ENCODE measurements at places on chromosomes 1 and 21. TPM values are rescaled to one million over a fixed set of nuclear protein-coding genes. Genes with fewer than 3 reads are reported as not detected.

Gene FAM89A
- total RNA-seq = 10.1 TPM

Gene RSPO1
- total RNA-seq = 1.2 TPM

Gene TCHH
- total RNA-seq = 0.16 TPM

Gene CD5L
- not detected for total RNA-seq

Gene CELA2A
- total RNA-seq = 1.3 TPM

Gene IFNAR2
- 33.0 TPM for total RNA-seq

Gene OPTC
- total RNA-seq = not detected

Gene PGM1
- 63.5 TPM for total RNA-seq

Gene PDXK
- total RNA-seq = 90.7 TPM

Gene SCYL3
- total RNA-seq = 7.5 TPM

Gene TLCD4
- total RNA-seq = 17.3 TPM

Gene KRTAP10-4
- total RNA-seq = not detected

Gene PROK1
- total RNA-seq = 0.27 TPM

Gene LCE1E
- not detected for total RNA-seq

Gene BLACAT1
- total RNA-seq = 0.21 TPM

Gene PIAS3
- 44.5 TPM for total RNA-seq

Gene SAMSN1
- total RNA-seq = 14.4 TPM

Gene DNASE2B
- total RNA-seq = not detected

Gene PYGO2
- total RNA-seq = 23.6 TPM

Gene ACTN2
- total RNA-seq = 15.7 TPM

Gene ZNF593OS
- total RNA-seq = not detected

Gene ATG4C
- 11.0 TPM for total RNA-seq

Gene KCNT2
- total RNA-seq = 18.8 TPM

Gene TMEM52
- not detected for total RNA-seq

Gene DSTYK
- 17.6 TPM for total RNA-seq

Gene ZYG11A
- total RNA-seq = not detected

Gene YTHDF2
- total RNA-seq = 40.1 TPM

Gene GPR89B
- total RNA-seq = 13.3 TPM

Gene LCE3C
- total RNA-seq = not detected

Gene DCDC2B
- total RNA-seq = not detected

Gene CADM3
- 41.2 TPM for total RNA-seq

Gene SPRR2G
- total RNA-seq = not detected

Gene FAM151A
- not detected for total RNA-seq
